ENCODE measurements at places on chromosomes 2 and 18.

DNA sequence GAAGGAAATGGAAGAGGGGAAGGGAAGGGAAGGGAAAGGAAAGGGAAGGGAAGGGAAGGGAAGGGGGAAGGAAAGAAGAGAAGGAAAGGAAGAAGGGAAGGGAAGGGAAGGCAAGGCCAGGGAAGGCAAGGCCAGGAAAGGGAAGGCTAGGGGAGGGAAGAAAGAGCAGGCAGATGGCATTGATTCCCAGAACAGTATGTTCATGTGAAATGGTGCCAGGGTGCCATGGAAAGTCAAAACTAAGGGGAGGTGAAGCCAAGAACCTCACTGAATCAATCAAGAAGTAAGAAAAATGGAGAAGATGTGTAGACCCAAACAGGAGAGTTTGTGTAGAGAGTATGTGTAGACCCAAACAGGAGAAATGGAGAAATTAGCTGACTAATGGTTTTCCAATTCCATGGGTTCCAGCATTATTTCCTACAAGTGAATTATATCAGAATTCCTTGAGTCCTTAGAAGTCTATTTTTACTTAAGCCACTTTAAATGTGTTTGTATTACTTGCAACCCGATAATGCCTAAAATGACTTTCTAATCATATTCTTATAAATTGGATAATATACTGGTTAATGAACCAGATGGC, 367.6 kb downstream of the TXNL1 start:
- DNase-seq: no peak

DNA sequence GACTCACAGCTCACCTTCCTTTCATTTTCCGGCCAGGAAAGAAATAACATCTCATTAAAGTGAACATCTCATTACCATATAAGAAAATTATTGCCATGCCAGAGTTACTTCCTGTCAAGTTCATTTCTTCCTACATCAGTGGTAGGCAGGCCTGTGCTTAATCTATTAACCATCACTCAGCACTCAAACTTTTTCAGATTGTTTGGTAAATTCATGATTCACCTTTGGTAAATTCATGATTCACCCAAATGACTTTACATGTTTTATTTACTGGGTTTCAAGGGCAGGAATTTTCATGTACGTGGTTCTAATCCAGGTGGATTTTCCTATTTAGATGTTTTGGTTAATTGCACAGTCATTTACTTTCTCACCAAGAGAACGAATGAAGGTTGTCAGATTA, 116.5 kb downstream of the CSRNP3 start:
- no peak for DNase-seq

DNA sequence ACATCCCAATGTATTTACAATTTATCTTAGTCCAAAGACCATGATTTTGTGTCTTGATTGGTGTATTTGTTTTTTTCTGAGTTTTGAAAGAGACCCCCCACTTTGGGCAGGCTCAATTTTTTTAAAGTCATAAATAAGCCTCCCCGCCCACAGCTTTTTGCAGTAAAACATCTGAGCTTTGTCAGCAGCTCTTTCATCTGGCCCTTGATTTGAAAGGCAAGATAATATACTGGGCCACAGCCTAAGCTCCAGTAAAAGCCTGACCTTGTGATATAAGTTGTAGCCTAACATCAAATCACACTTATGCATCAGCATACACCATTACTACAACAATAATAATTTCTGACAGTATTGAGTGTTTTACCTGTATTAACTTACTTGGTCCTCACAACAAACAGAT, 51.3 kb upstream of the SERTAD2 start:
- DNase-seq: no peak

- DNase-seq: no peak
These were observed 481.3 kb downstream of the PIK3C3 start for GRCh38 chr18:42436222-42436765.

DNA sequence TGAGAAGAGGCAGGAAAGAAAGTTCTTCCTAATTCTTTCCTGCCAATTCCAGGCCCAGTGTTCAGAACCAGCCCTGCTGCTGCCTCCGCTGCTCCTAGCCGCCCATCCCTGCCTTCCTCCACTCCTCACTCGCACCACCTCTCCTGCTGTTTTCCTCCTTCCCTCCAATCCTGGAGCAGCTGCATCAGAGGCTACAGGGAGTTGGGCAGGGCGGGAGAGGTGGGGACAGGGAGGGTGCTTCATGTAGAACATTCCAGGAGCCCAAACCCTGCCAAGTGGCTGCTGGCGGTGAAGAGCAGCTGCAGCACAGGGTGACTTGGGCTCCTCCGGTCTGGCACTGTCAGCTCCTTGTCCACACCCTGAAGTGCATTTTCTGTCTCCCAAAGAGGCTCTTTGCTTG, 176.3 kb downstream of the TNS1 start:
- no peak for DNase-seq

- DNase-seq: no peak
These were observed 127.4 kb downstream of the CCDC102B start for GRCh38 chr18:68925268-68925667.

- no peak for DNase-seq
These were observed 93.2 kb downstream of the KLF7 start for GRCh38 chr2:207072571-207072970.

GRCh38 chr2:32678825-32679224, 51.0 kb downstream of the TTC27 start:
- DNase-seq: no peak

DNA sequence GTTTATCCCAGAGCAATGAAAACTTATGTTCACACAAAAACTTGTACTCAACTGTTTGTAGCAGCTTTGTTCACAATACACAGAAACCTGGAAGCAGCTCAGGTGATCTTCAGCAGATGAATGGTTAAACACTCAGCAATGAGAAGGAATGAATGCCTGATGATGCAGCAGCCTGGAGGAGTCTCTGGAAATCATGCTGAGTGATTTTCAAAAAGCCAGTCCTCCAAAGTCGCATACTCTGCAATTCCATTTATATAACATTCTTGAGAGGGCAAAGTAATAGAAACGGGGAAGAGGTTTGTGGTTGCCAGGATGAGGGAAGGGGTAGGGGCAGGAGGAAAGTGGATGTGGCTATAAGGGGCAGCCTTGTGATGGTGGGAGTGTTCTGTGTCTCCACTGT, 108.1 kb downstream of the CTIF start:
- no peak for DNase-seq

Measured in activated CD4-positive, alpha-beta T cell treated with anti-CD3 and anti-CD28 coated beads for 48 hours (primary cell).